Sciatic nerve (tissue), 2 donors: ENCODE measurements at places on chromosomes 12 and 14. TPM values are rescaled to one million over a fixed set of nuclear protein-coding genes. Genes with fewer than 3 reads are reported as not detected.

- no peak for DNase-seq
These were observed 2.1 kb upstream of the PLEK2 start for GRCh38 chr14:67413806-67414769.

GRCh38 chr12:125755512-125755911 is 690.3 kb downstream of the AACS start:
- no peak for DNase-seq

The PTCSC3 gene
- total RNA-seq = not detected

The MMP14 gene
- total RNA-seq = 138 TPM

The DPPA3 gene
- total RNA-seq = not detected

The KCNC2 gene
- total RNA-seq = not detected

The MSI1 gene
- total RNA-seq = 2.2 TPM

The TRIAP1 gene
- total RNA-seq = 12.9 TPM

The KRT85 gene
- total RNA-seq = not detected

The KRT82 gene
- not detected for total RNA-seq

DNA sequence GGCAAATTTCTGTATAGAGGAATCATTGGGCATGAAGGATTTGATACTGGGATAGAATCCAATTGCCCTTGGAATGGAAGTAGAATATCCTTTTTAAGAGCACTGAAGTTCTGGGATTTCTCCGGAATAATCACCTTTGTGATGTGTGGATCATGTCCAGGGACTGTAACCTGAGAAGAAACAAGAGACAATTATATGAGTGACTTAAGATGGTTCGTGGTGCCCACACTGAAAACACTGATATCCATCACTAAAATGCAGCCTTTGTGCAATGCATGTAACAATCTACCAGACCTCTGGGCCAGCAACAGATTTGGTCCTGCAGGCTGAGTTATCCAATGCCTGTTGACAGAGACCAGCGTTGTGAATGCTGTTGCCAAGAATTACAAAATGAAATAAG is 48.5 kb downstream of the MDM2 start:
- no peak for DNase-seq

- no peak for DNase-seq
These were observed 10.0 kb upstream of the PKP2 start for GRCh38 chr12:32906399-32907165.

- DNase-seq = no peak
These were observed 18.3 kb downstream of the SGPP1 start for GRCh38 chr14:63709589-63709988.

- peak; percentile 28 for DNase-seq
These were observed 6.2 kb upstream of the SLC15A4 start for GRCh38 chr12:128829861-128830504.

DNA sequence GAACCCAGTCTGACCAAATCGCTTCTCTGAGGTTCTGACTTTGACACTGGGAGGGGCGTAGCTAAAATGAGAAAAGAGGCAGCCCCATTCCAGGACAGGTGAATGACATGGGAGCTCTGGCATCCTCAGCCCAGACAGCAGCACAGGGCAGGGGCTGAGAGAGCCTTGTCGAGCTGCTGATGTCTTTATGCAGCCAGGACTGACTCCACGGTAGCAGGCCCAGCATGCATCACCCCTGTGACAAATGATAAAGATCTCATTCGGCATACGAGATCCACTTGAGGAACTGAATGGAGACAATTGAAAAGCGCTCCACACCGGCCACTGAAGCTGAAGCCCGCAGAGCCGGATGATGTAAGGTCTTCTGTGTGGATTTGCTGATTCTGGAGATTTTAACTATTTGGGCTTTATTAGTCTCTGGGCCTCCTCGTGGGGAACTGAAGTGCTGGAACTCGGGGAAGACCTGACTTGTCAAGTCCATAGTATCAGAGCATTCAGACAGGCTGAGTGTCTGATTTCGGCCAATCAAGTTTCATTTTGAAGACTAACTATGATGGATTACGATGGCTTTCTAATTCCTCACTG is 56.9 kb upstream of the MAP1LC3B2 start:
- DNase-seq = no peak

The MGAT4C gene
- 0.71 TPM for total RNA-seq

DNA sequence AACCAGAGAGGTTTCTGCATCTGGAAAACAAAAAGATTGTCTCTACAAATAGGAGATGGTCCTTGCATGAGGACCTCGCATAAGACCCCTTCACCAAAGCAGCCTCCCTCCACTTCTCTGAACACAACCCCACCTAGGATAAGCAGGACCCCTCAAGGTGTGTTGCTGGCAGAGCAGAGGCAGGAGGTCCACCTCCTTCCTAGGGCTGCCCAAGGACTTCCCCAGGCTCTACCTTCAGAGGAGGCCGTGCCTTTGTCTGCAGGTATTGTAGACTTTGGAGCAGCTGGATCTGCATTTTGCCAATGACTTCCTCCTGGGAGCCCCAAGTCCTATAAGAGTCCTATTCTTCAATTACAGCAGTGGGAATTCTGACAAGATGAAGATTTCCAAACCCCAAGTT is 67.3 kb upstream of the TSPAN11 start:
- DNase-seq = no peak

The BATF gene
- 1.7 TPM for total RNA-seq

The TEX52 gene
- not detected for total RNA-seq

- no peak for DNase-seq
These were observed 57.0 kb upstream of the FKBP4 start for GRCh38 chr12:2737656-2738241.

- no peak for DNase-seq
These were observed 14.8 kb upstream of the ETNK1 start for GRCh38 chr12:22610131-22610530.

- no peak for DNase-seq
These were observed 6.9 kb downstream of the GNPTAB start for GRCh38 chr12:101823891-101824290.

The SLC6A12 gene
- 0.40 TPM for total RNA-seq

The RAB5B gene
- 143 TPM for total RNA-seq

DNA sequence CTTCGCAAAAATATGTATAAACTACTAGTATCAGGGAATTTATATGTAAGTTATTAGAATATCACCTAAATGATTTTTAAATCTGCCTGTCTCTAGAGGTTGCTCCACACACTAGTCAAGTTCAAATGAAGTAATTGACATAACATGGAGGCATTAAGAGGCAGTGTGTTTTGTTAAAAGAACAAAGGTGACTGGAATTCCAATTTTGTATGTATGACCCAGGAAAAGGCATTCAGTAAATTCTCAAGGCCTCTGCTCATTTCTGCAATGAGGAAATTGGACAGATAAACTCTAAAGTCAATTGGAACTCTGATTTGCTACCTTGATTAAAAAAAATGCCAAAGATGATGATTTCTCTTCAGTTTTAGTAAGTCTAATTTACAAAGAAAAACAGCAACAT is 117.1 kb downstream of the NAV3 start:
- DNase-seq = no peak

DNA sequence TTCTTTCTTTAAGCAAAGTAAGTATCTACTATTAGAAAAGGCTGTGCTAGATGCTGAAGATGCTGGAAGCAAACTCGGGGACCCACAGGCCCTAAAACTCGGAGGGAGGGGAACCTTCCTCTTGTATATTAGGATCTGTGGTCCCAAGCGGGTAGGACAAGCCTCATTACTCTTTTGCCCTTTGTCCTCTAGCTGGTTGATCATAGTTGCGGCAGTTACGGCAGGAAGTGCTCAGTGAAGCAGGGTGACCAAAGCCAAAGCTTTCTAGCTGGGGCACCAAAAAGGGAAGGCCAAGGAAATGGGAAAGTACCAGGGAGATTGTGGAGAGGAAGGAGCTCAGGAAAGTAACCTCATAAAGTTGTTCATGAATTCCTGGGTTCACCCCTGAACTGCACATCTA is 76.3 kb downstream of the SCFD1 start:
- no peak for DNase-seq

DNA sequence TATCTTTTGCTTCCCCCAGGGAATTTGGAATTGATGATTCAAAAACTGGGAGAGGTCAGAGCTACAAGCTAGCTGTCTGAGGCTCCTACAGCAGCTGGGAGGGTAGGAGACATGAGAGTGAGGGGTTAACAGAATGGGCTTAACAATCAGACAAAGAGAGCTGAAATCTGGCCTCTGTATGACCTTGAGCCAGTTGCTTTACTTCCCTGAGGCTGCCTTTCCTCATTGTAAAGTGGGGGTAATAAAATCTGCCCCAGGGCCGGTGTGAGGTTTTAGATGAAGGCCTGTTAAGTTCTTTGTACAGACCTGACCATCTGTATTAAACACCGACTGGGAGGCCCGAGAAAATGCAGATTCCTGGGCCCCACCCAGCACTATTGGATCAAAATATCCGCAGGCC is 164.3 kb upstream of the NOS1 start:
- no peak for DNase-seq

- no peak for DNase-seq
These were observed 12.2 kb downstream of the UBR7 start for GRCh38 chr14:93219103-93219726.

The MYL2 gene
- total RNA-seq = not detected

DNA sequence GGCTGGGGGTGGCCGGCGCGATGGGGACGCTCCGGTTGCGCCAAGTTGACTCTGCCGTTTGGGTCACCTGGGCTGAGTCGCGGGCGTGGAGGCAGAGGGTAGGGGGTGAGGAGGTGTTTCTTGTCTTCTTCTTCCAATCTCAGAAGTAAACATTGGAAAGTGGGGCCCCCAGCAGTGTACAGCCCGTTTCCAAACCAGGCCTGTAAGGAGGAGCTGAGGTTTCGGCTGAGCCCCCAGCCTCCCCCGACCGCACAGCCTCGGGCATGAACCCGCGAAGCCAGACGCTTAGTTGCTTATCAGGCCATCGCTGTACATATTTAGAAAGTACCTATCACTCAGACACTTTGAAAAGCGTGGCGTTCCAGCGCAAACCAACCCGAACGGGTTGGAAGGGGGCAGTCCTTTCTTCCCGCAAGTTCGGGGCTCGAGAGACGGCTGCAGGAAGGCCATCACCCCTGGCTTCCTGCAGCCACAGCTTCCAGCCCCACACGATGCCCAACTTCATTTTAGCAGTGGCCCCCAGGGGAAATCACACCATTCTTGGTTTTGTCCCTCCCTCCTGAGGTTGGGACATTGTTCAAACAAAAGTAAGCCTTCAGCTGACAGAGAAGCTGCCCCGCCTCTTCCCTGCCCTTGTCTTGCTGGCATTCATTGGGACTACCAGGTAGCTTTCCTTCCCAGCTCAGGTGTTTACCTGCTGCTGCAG is 164.1 kb downstream of the ZFP36L1 start:
- DNase-seq = no peak

- DNase-seq = peak; percentile 67
These were observed 3.6 kb downstream of the ZNF839 start for GRCh38 chr14:102323102-102323501.

GRCh38 chr14:24188251-24189058 is at the start of gene IPO4:
Gene IPO4 (minus strand): TSS chr14:24188816. CDS start chr14:24188787, 29 bp downstream.
- DNase-seq = peak; percentile 96

The TAC3 gene
- not detected for total RNA-seq

DNA sequence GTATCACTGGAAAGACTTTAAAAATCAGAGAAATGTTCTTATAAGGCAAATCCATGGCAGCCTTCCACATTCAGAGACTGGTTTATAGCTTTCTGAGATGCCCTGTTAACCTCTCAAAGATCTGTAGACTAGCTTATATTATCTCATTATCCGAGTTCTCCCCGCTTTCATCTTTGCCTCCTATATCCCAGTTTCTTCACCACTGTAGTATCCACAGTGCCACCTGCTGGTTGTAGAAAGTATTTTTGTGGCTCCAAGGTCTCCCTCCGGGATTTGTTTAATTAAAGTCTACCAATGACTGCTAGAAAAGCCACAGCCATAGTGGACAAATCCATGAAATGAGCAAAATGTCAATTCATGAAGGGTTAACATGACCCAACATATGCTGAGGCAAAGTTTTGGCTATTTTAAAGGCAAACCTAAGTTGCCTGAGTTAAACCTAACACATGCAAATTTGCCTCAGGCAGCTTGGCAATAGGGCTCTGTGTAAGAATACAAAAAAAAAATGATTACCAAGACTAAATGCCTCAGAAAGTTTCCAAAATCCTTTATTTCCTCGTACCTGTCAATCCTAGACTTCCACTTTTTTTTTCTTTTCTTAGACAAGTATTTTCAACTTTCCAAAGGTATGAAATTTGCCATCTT is 218.8 kb upstream of the BMP4 start:
- peak; percentile 76 for DNase-seq

DNA sequence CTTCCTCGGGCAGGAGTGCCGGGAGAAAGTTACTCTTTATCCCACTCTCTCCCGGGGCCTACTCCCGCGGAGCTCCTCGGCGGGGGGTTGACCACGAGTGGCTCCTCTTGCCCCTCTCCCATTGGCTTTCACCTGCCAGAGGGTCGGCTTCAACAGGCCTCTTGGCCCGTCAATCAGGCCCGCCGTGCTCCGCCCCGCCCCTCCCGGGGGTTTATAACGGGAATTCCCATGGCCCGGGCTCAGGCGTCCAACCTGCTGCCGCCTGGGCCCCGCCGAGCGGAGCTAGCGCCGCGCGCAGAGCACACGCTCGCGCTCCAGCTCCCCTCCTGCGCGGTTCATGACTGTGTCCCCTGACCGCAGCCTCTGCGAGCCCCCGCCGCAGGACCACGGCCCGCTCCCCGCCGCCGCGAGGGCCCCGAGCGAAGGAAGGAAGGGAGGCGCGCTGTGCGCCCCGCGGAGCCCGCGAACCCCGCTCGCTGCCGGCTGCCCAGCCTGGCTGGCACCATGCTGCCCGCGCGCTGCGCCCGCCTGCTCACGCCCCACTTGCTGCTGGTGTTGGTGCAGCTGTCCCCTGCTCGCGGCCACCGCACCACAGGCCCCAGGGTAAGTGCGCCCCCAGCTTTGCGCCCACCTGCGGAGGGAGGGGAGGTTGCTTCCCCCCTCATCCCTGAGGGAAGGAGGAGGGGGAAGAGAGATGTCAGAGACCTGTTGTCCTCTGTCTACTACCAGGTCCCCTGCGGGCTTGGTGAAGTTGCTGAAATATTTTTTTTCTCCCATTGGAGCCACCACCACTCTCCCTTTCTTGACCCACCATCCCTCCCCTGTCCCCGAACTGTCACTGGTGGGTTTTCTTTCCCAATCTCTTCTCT is at the start of gene SMOC1:
Gene SMOC1, plus strand, starts transcription at position 242 of the 869 bp plus-strand sequence. Its CDS starts 263 bp downstream, at position 505.
- peak; percentile 75 for DNase-seq

The SERPINA10 gene
- total RNA-seq = not detected

GRCh38 chr12:114799574-114800487 is 115.9 kb upstream of the TBX3 start:
- DNase-seq = peak; percentile 59
